Right renal cortex interstitium (tissue), 3 donors: ENCODE measurements at places on chromosomes 4 and X. TPM values are rescaled to one million over a fixed set of nuclear protein-coding genes. Genes with fewer than 3 reads are reported as not detected.

The DCK gene
- polyA plus RNA-seq, result 39.5 TPM

The CCDC120 gene
- 8.7 TPM for polyA plus RNA-seq

GRCh38 chr4:98522062-98522461, 136.3 kb downstream of the TSPAN5 start:
- no peak for DNase-seq

The BMP3 gene
- polyA plus RNA-seq, result 13.7 TPM

The DRD5 gene
- polyA plus RNA-seq, result 0.43 TPM

- no peak for DNase-seq
Measured at GRCh38 chrX:16002185-16002584, 121.2 kb upstream of the GRPR start.

The ZNF81 gene
- polyA plus RNA-seq, result 6.7 TPM

DNA sequence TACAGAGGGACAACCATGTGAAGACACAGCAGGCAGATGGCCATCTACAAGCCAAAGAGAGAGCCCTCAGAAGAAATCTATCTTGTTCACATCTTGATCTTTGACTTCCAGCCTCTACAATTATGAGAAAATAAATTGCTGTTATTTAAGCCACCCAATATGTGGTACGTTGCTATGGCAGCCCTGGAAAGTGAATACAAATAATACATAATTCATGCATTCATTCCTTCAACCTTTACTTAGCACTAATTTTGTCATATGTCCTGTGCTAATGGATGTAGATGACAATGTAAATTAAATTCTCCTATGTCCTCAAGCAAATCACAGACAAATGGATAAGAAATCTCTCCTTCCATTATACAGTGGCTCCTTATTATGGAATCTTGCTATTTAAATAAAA, 361.6 kb downstream of the PACRGL start:
- DNase-seq, result no peak

- DNase-seq, result no peak
Measured at GRCh38 chr4:138614398-138615142, 372.4 kb upstream of the SLC7A11 start.

GRCh38 chrX:122046226-122046625, 998.8 kb downstream of the GLUD2 start:
- DNase-seq, result no peak

GRCh38 chr4:86594559-86595425, 677 bp downstream of the PTPN13 start:
- peak; percentile 52 for DNase-seq

- no peak for DNase-seq
Measured at GRCh38 chrX:68697465-68698125, 50.1 kb downstream of the STARD8 start.

The FREM3 gene
- 0.19 TPM for polyA plus RNA-seq

DNA sequence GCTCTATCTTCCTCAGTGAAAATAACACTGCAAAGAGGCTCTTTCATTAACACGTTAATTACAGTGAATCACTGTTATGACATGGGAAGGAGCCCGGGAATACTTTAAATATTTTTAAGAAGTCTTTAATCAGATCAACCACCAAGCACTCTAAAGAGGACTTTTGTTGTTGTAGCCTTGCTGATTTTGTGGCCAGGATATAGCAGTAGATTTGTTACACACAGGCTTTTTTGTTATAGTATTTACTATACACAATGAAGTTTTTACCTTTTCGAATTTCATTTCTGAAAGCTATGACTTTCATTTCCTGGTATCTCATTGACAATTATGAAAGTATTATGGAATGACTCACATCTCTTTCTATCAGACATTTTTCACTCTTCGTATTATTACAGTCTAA, 20.3 kb downstream of the FGF13 start:
- DNase-seq, result no peak

DNA sequence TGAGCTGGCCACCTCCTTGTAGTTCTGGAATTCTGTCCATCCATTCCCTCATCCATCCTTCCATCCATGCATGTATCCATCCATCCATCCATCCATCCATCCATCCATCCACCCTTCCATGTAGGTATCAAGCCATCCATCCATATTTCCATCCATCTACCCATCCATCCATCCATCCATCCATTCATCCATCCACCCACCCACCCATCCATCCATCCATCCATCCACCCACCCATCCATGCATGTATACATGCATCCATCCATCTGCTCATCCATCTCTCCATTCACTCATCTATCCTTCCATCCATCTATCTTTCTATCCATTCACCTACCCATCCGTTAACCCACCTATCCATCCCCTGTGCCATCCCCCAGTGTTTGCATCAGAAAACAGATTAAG, 153.6 kb upstream of the STX18 start:
- no peak for DNase-seq

The LRP2BP gene
- 2.6 TPM for polyA plus RNA-seq

The SUPT20HL2 gene
- polyA plus RNA-seq, result 0.11 TPM

The NPY1R gene
- 23.9 TPM for polyA plus RNA-seq

The CCDC110 gene
- polyA plus RNA-seq, result 2.8 TPM

The CTAG1A gene
- not detected for polyA plus RNA-seq

GRCh38 chrX:10008483-10009056, 41.4 kb downstream of the CLDN34 start:
- DNase-seq, result no peak

The ABLIM2 gene
- 6.5 TPM for polyA plus RNA-seq

DNA sequence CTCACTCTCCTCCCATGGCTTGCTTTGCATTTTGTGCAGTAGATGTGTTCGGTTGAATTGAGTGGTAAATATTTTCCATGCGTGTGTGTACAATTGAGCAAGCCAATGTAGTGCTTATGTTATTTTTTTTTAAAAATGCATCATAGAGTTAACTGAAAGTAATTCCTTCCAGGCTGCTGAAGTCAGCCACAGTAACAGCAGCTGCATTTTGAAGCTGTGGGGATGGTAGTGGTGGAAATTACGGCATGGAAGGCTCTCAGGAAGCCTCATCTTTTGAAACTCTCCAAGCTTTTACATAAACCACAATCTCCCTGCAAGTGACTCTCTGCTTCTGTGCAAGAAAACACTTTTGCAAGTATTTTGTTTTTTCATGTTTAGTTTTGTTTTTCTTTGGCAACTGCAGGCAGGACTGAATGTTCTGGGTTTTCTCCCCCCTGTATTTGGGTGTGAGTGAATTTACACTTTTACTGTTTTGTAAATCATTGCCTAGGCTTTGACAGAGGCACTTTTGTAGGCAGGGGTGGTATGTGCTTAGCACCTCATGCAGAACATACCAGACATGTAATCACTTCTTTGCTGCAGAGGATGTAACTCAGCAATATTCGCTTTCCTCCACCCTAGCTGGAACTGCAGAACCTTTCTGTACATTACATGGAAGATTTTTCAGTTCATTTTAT, 56.2 kb downstream of the LRRC66 start:
- no peak for DNase-seq

The POLN gene
- 3.3 TPM for polyA plus RNA-seq

GRCh38 chr4:8398347-8398746, 42.2 kb downstream of the ACOX3 start:
- DNase-seq, result no peak

The NAP1L2 gene
- 2.8 TPM for polyA plus RNA-seq

The SHROOM3 gene
- 35.4 TPM for polyA plus RNA-seq

GRCh38 chr4:83703752-83704151, 167.8 kb downstream of the GPAT3 start:
- no peak for DNase-seq

DNA sequence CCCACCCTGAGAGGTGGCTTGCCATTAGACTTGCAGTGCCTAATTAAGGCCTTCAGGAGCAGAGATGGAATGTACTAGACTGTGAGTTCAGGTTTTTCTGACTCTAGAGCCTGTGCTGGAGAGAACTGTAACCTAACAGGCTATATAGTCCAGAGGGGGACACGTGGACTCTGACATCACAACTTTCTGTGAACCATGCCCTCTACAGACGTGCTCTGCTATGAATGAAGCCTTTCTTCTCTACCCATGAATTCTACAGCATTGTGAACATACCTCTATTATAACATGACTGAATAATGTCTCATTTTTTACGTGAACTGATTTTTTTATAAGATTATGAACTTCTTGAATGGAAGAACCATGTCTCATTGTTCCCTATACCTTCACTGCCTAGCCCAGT, 68.8 kb downstream of the EVC2 start:
- no peak for DNase-seq

- no peak for DNase-seq
Measured at GRCh38 chrX:120301960-120302359, 9.3 kb downstream of the TMEM255A start.

DNA sequence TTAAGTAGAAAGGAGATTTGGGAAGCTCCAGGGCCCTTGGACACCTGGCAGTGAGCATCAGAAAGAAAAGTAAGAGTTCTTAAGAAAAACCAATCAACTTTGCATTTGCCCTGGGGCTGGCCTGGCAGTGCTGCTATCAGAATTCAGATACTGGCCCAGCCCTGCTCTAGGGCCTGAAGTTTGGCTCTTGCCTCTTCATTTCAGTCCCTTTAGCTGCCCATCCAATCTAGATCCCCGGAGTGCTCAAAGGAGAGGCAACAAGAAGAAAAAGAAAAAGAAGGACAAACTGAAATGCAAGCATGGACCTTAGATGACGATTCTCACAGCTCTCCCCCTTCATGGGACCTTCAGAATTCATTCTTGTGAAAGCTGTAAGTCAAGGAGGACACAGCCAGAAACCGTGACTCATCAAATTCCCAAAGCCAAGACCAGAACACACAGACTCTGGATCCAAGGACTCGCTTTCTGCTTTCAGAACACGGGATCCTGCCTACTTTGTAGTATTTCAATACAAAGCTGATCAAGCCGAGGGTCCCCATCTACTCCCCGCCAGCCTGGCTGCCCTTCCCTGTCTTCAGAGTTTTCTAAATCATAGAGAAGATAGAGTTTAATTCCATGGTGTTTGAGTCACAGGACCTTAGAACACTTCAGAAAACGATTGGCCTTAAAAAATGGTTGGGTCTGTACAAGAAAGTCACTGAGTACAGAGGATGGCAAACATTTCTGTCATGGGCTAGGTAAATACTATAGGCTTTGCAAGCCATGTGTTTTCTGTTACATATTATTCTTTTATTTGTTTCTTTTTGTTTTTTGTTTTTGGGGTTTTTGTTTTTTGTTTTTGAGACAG, 103.7 kb downstream of the RBM47 start:
- no peak for DNase-seq

- no peak for DNase-seq
Measured at GRCh38 chr4:117626664-117627063, 407.6 kb upstream of the NDST3 start.

GRCh38 chr4:180542445-180543100, 1700.6 kb upstream of the TENM3 start:
- DNase-seq, result no peak

The ZNF157 gene
- 1.2 TPM for polyA plus RNA-seq

- no peak for DNase-seq
Measured at GRCh38 chr4:103011378-103012025, 8.0 kb downstream of the SLC9B1 start.

- DNase-seq, result no peak
Measured at GRCh38 chrX:114267142-114267541, 316.7 kb upstream of the HTR2C start.

GRCh38 chrX:118675966-118676349, 51.4 kb upstream of the IL13RA1 start:
- no peak for DNase-seq

The PPP2R2C gene
- polyA plus RNA-seq, result 0.62 TPM

DNA sequence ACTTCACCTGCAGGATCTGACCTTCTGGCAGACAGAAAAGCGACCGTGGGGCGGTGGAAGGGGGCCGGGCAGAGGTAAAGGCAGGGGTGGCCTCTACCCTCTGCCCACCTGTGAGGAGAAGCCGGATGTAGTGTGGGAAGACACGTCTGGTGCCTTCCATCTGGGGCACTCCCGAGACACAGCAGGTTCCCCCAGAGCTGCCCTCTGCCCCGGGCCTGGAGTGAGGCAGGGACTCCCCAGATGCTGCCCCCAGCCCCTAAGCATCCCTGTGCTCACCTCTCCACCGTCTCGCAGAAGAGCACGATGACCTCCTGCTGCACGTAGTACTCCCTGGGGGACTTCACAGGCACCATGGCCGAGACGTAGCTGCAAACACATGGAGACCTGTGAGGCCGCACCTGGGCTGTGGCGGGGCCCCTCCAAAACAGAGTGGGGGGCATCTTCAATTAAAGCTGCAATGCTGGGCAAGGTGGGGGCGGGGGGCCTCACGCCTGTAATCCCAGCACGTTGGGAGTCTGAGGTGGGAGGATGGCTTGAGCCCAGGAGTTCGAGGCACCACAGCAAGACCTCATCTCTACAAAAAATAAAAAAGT, 75.3 kb upstream of the MXD4 start:
- no peak for DNase-seq
